Brain microvascular endothelial cell (primary cell): ENCODE measurements at places on chromosomes 6 and 20.

DNA sequence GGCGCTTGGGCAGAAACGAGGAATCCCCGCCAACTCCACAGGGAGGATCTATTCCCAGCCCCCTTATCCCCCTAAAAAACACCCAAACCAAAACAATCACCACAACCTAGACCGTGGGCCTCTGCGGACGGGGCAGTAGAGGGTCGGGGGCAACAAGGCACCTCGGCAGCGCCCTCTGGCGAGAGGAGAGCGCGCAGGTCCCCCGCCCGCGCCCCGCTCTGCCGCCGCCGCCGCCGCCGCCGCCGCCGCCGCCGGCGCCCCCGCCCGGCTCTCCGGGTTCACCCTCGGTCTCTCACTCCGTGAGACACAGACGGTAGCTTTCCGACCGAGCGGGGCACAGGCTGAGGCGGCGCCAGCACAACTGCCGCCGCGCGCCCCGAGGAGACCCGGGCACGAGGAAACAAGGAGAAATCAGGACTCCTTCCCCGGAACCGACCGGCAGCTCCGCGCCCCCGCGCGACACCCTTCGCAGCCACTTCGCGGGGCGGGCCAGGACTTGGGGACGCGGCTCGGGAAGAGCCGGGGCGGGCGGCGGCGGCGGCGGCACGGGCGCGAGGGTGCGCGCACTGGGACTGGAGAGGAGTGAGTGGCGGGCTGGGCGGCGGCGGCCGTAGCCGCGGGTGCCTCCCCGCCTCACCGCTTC is at the start of gene SLC35F1:
Gene SLC35F1, plus strand, starts transcription at position 307 of the 643 bp plus-strand sequence.
- DNase-seq = no peak

DNA sequence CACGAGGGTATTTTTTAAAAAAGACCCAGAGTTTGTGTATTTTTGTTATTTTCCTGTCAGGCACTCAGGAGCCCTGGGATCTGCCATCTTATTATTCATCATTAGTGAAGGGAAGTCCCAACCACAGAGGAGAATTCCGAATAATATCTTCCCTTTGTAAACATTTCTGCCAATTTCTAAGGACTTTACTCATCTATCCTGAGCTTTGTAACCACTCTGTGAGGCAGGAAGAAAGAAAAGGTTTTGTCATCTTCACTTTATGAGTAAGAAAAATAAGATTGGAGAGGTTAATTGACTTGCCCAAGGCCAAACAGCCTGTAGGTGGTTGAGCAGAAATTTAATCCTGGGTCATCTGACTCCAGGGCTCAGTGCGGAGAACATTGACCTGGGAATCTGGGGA is 23.0 kb upstream of the IYD start:
- DNase-seq = no peak

GRCh38 chr6:15389765-15390723 is 144.2 kb downstream of the JARID2 start:
- peak; percentile 62 for DNase-seq

GRCh38 chr20:11368499-11368898 is 549.2 kb upstream of the BTBD3 start:
- no peak for DNase-seq

DNA sequence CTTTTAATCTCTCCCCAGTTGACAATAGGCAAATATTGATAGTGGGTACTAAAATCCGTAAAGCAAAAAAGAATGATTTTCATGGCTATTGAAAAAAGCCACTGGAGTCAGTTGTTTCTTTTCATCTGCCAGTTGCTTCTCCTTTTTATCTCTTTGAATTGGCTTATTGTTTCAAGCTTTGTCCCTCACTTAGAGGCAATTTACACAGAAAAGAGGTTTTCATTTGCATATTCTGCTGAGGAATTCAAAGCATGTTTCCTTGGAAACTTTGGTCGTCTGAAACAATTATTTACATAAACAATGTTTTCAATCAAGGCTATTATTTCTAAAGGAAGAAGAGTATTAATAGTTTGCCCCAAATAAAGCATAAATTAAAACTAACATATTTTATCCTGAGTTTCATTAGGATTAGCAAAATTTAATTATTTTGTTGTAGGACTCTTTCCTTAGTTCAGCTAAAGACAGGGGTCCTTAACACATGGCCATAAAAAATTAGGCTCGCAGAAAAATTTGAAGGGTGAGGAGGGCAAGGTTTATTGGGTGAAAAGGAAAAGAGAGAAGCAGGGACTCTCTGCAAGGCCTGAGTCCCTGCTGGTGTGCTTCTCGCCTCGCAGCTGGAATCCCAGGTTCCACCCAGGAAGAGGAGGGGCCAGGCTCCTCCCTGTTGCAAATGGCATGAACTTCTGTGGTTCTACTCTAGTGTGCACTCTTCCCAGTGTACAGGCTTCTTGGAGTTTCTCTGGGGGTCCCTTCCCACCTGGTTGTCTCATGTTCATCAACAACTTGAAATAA is 138.8 kb upstream of the LAMA2 start:
- DNase-seq = no peak

DNA sequence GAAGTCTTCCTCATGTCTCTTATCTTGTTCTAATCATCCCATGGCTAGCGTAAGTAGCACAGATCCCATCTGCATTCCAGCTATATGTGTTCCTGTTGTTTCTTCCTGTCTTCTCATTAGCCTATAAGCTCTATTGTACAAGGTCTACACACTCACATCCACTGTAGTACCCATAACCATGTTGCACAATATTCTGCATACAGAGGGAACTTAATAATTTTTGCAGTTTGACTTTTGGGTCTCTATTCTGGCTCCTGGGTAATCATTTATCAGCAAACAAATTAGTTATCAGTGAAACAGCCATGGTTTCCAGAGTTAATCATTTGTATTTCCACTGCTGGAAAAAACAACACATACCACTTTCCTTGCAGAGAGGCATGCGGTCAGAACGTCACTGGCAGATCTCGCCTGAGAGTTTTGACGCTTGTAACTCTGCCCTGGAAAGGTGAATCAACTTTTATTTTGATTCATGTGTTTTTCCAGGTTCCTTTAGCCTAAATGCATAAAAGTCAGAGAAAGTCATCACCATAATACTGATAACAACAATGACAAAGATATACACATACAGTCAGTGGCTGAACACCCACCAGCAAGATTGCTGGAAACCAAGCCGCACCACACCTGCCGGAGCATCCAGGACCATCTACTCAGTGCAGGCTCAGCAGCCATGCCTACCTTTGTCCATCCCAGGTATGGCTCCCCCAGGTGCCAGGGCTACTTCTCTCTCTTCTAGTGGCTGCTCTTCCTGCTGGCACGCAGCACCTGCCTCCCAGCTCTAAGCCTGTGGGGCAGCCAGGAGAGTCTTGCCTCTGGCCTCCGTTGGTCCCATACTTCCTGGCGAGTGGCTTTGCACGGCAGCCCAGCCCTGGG is 158.2 kb downstream of the QRSL1 start:
- DNase-seq = no peak

GRCh38 chr6:69835414-69836179 is 30.8 kb upstream of the COL19A1 start:
- peak; percentile 77 for DNase-seq

DNA sequence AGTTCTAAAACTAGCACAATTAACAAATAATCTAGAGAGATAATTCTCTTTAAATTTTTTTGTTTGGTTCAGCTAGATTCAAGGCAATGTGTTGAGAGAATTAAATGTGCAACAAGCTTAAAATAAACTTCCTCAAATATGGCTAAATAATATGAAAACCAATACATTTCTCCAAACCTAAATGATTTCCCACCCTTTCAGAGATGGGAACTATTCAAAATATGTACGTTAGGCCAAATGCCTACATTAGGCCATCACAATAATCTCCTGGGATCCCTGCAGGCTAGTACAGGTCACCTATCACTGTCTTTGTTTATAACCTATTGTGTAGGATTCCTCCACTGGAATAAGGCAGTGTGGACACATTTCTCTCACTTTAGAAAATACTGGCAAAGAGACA is 1.7 kb downstream of the FAXC start:
- no peak for DNase-seq

GRCh38 chr6:31687321-31687720 is 6.5 kb upstream of the LY6G5C start:
- no peak for DNase-seq

DNA sequence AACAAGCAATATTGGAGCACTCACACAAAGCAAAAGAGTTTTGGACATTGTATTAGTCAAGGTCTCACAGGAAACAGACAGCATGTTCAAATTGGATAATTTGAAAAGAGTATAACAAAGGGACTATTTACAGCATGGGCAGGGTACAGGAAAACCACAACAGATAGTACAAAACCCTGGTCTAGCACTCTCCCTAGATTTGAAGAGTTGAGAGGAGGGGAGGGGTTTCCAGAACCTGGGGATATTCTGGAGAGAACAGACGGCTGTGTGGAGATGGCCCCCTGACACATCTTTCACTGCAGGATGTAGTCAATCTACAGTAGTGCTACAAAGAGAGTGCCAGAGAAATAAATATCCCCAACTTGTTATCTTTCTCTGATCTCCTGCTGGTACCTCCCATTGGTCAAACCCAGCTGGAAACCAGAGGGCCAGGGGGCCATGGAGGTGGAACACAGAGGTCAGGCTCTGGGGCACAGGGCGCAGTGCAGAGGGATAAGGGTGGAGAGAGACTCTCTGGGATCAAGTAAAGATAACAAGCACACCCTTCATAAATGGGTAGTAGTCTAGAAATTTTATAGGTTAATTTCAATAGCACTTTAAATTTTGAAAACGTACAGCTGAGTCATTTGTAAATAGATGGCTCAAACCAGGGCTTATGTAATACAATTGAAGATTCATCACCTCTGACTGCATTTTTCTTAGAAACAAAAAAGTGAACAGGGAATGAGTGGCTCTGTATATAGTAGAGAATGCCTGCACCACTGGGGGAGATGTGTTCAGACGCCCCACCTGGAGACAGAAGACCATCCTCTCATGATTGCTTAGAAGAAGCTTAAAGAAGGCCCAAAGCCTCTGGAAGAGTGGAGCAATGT is 25.7 kb downstream of the RCAN2 start:
- no peak for DNase-seq

DNA sequence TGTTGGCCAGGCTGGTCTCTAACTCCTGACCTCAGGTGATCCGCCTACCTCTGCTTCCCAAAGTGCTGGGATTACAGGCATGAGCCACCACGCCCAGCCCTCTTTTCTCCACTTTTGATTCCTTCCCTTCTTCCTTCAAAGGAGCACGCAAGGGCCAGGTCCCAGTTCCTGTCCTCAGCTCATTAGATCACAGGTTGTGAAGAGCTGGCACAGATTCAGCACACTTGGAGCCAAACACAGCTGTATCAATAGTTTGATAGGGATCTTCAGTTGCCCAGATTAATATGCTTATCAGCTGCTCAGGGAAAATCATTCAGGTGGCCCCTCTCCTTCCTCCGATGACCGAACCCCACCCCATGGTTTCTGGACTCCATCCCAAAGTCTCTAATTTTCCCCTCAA is 14.4 kb upstream of the SLC22A23 start:
- DNase-seq = no peak
